ENCODE measurements at places on chromosomes 12 and 14. TPM values are rescaled to one million over a fixed set of nuclear protein-coding genes. Genes with fewer than 3 reads are reported as not detected.

DNA sequence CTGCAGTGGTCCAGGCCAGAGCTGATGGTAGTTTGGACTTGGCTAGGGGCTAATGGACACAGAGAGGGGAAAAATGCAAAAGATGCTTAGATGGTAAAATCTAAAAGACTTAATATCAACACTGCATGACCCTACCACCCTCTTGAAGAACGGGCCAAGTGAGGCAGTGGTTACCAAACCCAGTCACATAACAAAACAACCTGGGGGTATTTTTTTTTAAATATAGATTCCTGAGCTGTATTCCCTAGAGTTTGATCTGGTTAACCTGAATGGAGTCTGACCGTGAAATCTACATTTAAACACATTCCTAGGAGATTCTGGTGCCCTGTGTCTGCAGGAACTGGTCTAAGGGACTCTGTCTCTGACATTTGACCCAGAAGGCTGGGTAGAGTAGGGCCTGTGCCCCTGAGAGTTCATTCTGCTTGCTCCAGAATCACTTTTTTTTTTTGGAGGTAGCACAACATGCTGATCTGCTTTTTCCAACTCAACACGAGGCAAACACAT, 15.7 kb downstream of the ABHD4 start:
- DNase-seq, result no peak

- no peak for DNase-seq
Measured at GRCh38 chr12:5900076-5900475, 45.0 kb downstream of the ANO2 start.

GRCh38 chr12:117468016-117468415, 106.6 kb upstream of the NOS1 start:
- no peak for DNase-seq

The ACTN1 gene
- 90.5 TPM for total RNA-seq

The CCDC38 gene
- 0.15 TPM for total RNA-seq

All from left ventricle myocardium superior (tissue), 1 donor.